ENCODE measurements at places on chromosomes 12 and 14.

GRCh38 chr14:97021571-97022168, 224.5 kb downstream of the VRK1 start:
- DNase-seq = no peak

- no peak for DNase-seq
Observed at GRCh38 chr14:101616202-101616601, 54.9 kb downstream of the DIO3 start.

GRCh38 chr12:122868471-122869177, 27.3 kb downstream of the VPS37B start:
- no peak for DNase-seq

- DNase-seq = no peak
Observed at GRCh38 chr12:25713264-25713663, 160.2 kb upstream of the LMNTD1 start.

DNA sequence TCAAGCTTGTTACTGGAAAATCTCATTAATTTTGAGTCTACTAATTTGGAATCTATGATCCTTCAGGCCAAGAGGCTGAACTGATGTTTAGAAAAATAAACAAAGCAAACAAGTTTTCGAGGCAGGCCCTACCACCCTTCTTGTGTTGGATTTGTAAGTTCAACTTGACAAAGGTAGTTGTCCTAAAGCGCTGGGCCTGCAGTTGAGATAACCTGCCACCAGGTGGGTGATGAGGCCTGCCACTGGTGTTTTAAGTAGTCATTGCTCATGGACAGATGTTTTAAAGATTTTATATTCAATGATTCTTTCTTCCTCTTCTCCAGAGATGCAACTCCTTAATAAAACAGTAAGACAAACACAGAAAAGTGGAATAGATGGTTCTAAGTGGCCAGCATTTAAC, 19.4 kb downstream of the ACVRL1 start:
- DNase-seq = no peak

DNA sequence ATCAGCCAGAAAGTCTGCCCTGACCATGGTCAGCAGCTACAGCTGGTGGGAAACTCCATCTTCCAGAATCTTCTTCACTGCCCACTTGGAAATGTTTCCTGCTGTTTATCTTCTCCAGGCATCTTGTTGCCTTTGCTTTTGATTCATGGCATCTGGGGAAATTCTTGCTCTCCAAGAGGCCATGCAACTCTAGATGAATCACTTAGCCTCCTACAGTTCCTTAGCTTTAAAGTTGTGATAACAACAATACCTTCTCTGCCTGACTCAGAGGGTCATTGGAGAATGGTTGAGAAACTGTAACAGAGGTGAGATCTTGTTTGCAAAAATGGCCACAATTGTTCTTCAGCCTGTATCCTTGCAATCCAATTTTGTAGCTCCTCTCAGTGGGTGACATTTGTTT, 121.0 kb upstream of the VRK1 start:
- DNase-seq = no peak

DNA sequence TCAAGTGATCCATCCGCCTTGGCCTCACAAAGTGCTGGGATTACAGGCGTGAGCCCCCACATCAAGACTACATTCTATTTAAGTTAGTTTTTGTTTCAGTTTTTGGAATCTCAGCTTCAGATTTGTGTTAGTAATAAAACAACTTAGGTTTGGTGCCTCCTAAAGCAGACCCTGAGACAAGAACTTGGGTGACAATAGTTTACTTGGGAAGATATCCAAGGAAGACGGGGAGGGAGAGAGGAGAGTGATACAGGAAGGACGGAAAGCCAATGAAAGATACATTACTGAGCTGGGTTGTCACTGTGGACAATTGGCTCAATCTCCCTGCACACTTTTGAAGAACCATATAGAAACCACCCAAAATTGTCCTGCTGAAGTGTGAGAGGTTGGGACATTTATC, 22.6 kb upstream of the PTGR2 start:
- no peak for DNase-seq

DNA sequence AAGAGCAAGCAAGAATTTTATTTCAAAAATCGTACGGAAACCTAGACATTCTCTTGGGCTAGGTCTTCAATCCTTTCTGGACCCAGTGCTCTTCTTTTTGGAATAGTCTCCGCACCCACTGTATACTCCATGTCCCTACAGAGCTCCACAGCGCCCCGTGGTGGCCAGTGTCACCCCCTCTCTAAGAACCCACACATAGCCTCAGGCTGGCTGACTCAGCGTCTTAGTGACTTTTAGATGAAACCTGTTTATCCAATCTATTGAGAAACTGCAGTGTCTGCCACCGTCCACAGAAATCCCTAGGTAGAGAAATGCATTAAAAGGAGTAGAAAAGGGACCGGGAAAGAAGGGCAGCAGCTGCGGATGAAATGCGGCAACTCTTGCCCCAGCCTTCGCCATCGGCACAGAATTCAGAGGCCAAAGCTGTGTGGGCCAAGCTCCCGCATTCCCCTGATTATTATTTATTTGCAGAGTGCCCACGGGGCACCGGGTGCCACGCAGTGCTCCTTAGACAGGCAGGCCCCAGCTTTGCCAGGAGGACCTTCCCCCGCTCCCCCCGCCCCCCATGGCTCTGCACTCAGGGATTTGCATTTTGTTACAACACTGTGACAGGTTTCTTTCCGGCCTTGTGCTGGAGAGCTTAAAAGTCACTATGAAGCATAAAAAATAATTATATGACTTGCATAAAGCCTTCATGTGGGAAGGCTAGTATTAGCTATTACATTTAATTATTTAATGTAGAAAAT, 170.1 kb upstream of the FKBP4 start:
- no peak for DNase-seq

DNA sequence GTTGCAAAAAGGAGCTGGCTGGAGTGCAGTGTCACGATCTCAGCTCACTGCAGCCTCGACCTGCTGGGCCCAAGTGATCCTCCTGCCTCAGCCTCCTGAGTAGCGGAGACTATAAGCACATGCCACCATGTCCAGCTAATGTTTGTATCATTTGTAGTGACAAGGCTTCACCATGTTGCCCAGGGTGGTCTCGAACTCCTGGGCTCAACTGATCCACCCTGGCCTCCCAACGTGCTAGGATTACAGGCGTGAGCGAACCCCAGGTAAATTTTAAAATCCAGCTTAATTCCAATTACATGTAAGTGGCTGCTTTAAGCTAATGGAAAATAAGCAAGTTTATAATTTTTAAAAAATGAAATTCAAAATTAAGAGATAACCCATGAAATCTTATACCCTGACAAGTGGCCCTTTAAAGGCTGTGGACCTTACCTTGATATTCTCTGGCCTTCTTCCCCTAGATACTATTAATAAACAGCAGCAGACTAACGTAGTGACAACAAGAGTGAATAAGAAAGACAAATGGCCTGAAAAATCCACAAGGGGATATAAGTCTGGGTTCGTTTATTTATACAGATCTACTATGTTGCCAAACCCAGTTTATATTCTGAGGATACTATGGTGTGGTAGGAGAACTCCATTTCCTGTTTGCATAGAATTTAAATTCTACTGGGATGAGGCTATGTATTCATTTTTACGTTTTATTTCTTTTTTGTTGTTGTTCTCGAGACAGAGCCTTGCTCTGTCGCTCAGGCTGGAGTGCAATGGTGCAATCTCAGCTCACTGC, 25.6 kb upstream of the SLC2A3 start:
- DNase-seq = no peak

DNA sequence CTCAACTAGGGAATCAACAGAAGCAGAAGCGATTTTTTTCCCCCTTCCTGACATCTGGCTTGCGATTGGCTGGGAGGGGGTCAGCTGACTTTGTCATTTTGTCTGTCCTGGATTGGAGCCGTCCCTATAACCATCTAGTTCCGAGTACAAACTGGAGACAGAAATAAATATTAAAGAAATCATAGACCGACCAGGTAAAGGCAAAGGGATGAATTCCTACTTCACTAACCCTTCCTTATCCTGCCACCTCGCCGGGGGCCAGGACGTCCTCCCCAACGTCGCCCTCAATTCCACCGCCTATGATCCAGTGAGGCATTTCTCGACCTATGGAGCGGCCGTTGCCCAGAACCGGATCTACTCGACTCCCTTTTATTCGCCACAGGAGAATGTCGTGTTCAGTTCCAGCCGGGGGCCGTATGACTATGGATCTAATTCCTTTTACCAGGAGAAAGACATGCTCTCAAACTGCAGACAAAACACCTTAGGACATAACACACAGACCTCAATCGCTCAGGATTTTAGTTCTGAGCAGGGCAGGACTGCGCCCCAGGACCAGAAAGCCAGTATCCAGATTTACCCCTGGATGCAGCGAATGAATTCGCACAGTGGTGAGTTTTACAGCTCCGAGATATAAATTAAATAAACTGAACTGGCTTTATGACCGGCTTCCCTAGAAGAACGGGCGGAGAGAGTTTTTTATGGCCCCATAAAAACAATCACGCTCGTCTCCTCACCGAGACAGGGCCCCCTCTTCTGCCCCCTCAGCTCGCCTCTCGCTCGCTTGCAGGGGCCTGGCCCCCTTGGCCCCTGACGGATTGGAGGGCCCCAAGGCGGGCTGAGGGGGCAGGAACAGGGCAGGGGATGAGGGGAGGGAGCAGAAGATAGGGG, at the start of gene HOXC6:
Gene HOXC6, plus strand, starts transcription at position 127 of the 888 bp plus-strand sequence. Its CDS starts 82 bp downstream, at position 209.
- no peak for DNase-seq

DNA sequence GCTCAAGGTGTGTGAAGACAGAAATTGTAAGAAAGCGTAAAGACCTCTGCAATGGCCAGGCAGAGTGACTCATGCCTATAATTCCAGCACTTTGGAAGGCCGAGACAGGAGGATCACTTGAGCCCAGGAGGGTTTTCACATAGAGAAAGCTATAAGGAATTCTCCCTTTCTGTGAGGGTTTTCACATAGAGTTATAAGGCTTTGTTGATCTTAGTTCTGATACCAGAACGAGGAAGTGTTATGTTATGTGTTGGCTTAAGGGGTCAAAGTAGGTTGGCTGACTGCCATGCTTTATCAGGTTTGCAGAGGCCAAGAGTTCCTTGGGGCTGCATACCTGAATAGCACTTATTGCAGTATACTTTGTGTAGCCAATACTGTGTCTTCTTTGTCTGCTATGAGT, 139.1 kb downstream of the ERC1 start:
- DNase-seq = no peak

All from NCI-H1436 (cell line).